ENCODE measurements at places on chromosomes 7 and 10.
A peak's percentile ranks its signal among the peaks of the same experiment; 100 is the strongest.

DNA sequence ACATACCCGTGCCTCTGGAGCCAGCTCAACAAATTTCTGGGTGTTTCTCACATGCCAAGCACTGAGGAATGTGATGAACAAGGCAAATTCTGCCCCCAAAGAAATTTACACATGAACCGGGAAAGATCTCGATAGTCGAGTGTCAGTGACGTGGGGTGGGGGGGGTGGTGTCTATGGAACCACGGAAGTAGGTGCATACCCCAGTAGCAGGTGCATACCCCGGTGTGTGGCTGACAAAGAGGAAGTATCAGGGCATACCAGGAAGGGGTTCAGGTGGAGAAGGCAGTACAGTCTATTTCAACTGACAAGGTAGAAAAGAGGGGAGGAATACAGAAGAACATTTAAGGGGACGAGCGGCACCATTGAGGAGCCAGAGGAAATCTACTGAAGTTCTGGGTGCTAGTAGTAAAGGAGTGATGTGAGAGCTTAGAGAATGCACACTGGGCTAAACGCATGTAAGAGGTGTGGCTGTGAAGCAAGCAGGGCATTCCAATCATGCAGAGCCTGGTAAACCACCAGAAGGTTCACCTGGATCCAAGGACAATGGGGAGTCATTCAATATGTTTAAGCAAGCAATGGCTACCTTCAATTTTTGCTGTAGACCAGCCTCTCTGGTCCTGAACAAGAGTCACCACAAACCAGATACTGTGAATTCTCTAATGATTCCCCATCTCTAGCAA lies 6.2 kb downstream of the CCDC6 start:
- DNase-seq: no peak

GRCh38 chr10:119970963-119971362 lies 78.4 kb downstream of the SEC23IP start:
- DNase-seq: no peak

DNA sequence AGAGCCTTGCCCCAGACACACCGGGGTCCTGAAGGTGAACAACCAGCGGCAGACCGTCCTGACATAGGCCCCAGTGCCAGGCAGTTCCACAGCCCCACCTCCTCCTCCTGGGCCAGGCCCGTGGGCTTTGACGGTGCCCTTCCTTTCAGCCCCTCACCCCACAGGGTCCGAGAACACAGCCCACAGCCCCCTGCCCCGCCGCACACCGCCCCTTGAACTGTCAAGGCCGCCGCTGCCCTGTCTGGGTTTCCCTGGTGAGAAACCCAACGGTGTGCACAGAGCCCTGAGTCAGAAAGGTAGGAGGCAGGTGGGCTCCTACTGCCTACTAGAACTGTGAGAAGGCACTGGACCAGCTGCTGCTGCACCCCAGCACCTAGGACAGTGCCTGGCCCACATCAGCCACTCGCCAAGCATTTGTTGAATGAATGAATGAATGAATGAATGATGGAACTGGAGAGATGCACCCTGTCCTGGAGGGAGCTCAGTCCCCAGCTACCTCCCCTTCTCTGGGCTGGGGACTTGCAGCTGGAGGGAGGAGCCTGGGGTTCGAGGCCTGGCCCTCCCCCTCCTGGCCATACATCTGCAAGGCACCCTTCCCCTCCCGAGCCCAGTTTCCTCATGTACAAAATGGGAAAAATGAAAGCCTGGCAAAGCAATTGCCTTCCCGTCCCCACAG lies 117.9 kb downstream of the SLIT1 start:
- DNase-seq: peak; percentile 23

- DNase-seq: no peak
Measured at GRCh38 chr10:70662362-70663220, 9.7 kb upstream of the ADAMTS14 start.

- peak; percentile 66 for DNase-seq
Measured at GRCh38 chr7:150978126-150978789, at the start of gene KCNH2. TSS of gene KCNH2 (minus strand) at chr7:150978321. CDS start at chr7:150977913, 408 bp downstream.

- no peak for DNase-seq
Measured at GRCh38 chr10:121952226-121952625, 22.8 kb downstream of the NSMCE4A start.

DNA sequence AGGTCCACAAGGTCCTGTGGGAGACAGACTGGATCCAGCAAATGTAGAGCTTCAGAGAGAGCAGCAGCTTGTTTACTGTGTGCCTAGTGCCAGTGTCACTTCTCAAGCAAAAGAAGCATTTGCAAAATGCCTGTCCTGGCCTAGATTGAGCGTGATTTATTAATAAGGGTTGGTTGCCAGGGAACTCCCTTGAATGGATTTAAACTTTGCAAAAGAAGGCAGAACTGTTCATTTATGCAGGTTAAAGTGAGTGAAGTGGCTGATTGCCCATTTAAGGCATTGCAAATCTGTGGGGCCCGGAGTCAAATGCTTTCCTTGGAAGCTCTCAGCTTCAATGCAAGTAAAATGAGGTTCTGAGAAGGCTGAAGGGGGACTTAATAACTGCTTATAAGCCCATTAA lies 71.3 kb downstream of the CDHR3 start:
- DNase-seq: no peak

GRCh38 chr10:131578472-131578970 lies 267.0 kb upstream of the TCERG1L start:
- no peak for DNase-seq

DNA sequence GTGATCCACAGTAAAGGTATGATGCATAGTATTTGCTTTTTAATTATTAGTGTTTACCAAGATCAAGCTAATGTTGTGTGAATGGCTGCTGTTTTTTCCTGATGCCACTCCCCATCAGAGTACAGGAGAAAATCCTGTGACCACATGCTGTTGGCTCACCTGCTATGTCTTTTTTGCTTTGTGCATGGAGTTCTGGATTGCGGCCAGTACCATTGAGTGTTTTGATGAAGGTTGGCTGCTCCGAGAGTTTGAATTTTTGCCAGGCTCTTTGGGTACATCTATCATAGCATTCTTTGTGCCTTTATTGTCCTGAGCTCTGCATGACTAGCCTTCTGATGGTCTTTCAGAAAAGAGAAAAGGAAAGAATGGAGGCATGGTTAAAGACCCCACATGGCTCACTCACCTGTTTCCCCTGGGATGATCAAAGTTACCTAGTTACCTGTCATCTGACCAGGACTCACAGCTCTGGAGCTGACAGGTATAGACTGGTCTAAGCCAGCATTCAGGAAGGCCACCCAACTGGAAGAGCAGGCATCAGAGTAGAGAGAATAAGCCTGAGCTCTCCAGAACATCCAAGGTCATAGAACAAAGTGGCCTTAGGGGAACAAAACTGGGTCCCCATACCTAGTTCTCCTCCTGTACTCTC lies 11.8 kb upstream of the SGPL1 start:
- no peak for DNase-seq

GRCh38 chr7:116095396-116095795 lies 64.8 kb upstream of the TFEC start:
- DNase-seq: no peak

GRCh38 chr7:44279286-44279685 lies 46.1 kb downstream of the CAMK2B start:
- DNase-seq: no peak

GRCh38 chr10:51035344-51035743 lies 38.9 kb upstream of the PRKG1 start:
- no peak for DNase-seq

- DNase-seq: peak; percentile 52
Measured at GRCh38 chr7:99126921-99127553, 16.9 kb downstream of the SMURF1 start.
